Thyroid gland (tissue), 4 donors: ENCODE measurements at places on chromosomes 3 and 15. TPM values are rescaled to one million over a fixed set of nuclear protein-coding genes. Genes with fewer than 3 reads are reported as not detected.

- no peaks in the 10 kb centered on the region for H3K36me3 ChIP-seq
- H3K4me3 ChIP-seq, result no peak overlapping the region
- H3K4me1 ChIP-seq, result no peaks in the 10 kb centered on the region
- no peak overlapping the region for H3K27ac ChIP-seq
- DNase-seq, result no peak
- H3K27me3 ChIP-seq, result no peaks in the 10 kb centered on the region
Observed at GRCh38 chr3:13569641-13570390, 20.9 kb downstream of the FBLN2 start.

DNA sequence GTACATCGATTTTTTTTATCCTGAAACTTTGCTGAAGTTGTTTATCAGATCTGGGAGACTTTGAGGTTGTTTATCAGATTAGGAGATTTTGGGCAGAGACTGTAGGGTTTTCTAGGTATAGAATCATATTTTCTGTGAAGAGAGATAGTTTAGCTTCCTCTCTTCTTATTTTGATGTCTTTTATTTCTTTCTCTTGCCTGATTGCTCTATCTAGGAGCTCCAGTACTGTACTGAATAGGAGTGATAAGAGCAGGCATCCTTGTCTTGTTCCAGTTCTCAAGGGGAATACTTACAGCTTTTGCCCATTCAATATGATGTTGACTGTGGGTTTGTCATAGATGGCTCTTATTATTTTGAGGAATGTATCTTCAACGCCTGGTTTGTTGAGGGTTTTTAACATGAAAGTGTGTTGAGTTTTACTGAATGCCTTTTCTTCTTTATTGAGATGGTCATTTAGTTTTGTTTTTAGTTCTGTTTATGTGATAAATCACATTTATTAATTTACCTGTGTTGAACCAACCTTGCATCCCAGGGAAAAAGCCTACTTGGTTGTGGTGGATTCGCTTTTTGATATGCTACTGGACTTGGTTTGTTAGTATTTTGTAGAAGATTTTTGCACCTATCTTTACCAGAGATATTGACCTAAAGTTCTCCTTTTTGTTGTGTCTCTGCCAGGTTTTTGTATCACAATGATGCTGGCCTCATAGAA, 14.9 kb upstream of the DNAAF4 start:
- no peak for DNase-seq
- no peaks in the 10 kb centered on the region for H3K4me1 ChIP-seq
- no peak overlapping the region for H3K4me3 ChIP-seq
- H3K27ac ChIP-seq, result no peak overlapping the region

DNA sequence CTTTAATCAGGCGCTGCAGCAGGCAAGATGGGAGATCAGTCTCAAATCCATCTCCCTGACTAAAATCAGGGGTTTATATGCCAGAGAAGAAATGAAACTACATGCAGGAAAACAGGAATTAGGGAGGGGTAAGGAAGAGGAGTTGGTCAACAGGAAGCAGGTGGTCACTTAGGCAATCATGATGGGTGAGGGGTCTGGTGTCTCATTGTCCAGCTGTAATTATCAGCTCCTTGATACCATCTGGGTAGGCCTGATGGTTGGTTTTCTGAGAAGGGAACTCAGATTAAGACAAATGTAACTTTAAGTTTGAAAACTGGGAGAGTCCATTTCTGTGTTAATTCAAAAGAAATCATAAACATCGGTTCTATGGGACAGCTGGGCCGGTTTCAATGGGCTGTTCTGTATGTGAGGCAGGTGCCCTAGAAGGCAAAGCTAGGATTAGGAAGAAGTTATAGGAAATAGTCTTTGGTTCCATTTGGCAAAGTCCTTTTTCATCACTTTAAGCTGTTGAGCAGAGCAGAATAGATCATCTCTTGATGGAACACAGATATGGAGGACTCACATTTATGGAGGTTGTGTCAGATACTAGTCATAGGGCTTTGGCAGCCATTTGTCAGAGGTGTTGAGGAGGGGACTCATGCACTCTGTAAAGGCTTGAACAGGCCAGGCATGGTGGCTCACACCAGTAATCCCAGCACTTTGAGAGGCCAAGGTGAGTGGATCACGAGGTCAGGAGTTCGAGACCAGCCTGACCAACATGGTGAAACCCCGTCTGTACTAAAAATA, 149.4 kb downstream of the VGLL4 start:
- no peak for DNase-seq
- no peak overlapping the region for H3K4me3 ChIP-seq
- peaks cover 38% of the 10 kb centered on the region for H3K4me1 ChIP-seq
- H3K36me3 ChIP-seq, result no peaks in the 10 kb centered on the region

Gene SEMA3B
- 31.0 TPM for total RNA-seq
